Naive B cell (primary cell): ENCODE measurements at places on chromosomes 13 and 19. TPM values are rescaled to one million over a fixed set of nuclear protein-coding genes. Genes with fewer than 3 reads are reported as not detected.

MAP4K1 gene
- polyA plus RNA-seq: 129 TPM

GRIK5 gene
- polyA plus RNA-seq: not detected

KCNN1 gene
- polyA plus RNA-seq: not detected

POLR1D gene
- 106 TPM for polyA plus RNA-seq

COX7A1 gene
- not detected for polyA plus RNA-seq

ZNF729 gene
- not detected for polyA plus RNA-seq

PMIS2 gene
- not detected for polyA plus RNA-seq

GRCh38 chr13:77863144-77863543 lies 55.5 kb downstream of the EDNRB start:
- no peak overlapping the region for H3K4me3 ChIP-seq
- H3K36me3 ChIP-seq: no peaks in the 10 kb centered on the region

GRCh38 chr13:79369226-79369625 lies 36.8 kb downstream of the RBM26 start:
- peak overlapping the region; percentile 49 for H3K27ac ChIP-seq
- DNase-seq: no peak
- no peak overlapping the region for H3K4me3 ChIP-seq
- H3K36me3 ChIP-seq: peaks cover 11% of the 10 kb centered on the region
- H3K4me1 ChIP-seq: no peaks in the 10 kb centered on the region

- H3K36me3 ChIP-seq: no peaks in the 10 kb centered on the region
- H3K4me3 ChIP-seq: no peak overlapping the region
- H3K27ac ChIP-seq: no peak overlapping the region
- peaks cover 17% of the 10 kb centered on the region for H3K27me3 ChIP-seq
Observed at GRCh38 chr13:95652821-95653220, 8.3 kb upstream of the DZIP1 start.

GRCh38 chr13:41019578-41020347 lies 647 bp upstream of the ELF1 start:
- no peak for DNase-seq
- H3K36me3 ChIP-seq: peaks cover 4% of the 10 kb centered on the region
- no peaks in the 10 kb centered on the region for H3K27me3 ChIP-seq
- peak overlapping the region; percentile 30 for H3K4me3 ChIP-seq
- H3K4me1 ChIP-seq: peaks cover 33% of the 10 kb centered on the region

DNA sequence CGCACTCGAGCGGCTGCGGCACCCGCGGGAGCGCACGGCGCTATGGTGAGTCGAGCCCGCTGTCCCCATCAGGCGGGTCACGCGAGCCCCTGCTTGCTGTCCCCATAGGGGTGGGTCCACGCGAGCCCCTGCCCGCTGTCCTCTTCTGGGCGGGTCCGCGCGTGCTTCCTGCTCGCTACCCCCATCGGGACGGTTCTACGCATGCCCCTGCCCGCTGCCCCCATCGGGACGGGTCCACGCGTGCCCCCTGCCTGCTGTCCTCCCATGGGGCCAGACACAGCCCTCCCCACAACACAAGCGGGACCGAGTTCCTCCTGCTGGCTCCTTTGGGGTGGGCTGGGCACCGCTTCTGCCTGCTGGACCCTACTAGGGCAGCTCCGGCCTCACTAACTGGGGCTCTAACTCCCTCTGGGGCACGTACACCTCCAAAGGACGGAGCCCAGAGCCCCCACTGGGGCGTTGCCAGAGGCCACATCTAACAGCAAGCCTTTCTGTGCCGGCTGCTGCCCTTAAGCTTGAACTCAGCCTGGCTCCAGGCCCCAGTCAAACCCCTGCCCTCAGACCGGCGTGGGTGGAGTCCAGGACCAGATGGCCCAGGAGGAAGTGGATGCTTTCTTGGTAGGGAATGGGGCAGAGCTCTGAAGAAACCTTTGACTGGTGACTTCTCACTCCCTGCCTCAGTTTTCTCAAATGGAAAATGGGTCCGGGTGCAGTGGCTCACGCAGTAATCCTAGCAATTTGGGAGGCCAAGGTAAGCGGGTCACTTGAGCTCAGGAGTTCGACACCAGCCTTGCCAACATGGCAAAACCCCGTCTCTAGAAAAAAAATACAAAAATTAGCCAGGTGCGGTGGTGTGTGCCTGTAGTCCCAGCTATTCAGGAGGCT lies 722 bp downstream of the COLGALT1 start:
- peaks cover 15% of the 10 kb centered on the region for H3K4me1 ChIP-seq
- H3K4me3 ChIP-seq: peak overlapping the region; percentile 91
- peaks cover 6% of the 10 kb centered on the region for H3K36me3 ChIP-seq
- no peaks in the 10 kb centered on the region for H3K27me3 ChIP-seq
- H3K27ac ChIP-seq: peak overlapping the region; percentile 83

- H3K4me3 ChIP-seq: no peak overlapping the region
- H3K4me1 ChIP-seq: peaks cover 18% of the 10 kb centered on the region
- no peak for DNase-seq
- no peak overlapping the region for H3K27ac ChIP-seq
- no peaks in the 10 kb centered on the region for H3K27me3 ChIP-seq
Observed at GRCh38 chr13:99758460-99759162, 213.0 kb downstream of the ZIC5 start.

DNA sequence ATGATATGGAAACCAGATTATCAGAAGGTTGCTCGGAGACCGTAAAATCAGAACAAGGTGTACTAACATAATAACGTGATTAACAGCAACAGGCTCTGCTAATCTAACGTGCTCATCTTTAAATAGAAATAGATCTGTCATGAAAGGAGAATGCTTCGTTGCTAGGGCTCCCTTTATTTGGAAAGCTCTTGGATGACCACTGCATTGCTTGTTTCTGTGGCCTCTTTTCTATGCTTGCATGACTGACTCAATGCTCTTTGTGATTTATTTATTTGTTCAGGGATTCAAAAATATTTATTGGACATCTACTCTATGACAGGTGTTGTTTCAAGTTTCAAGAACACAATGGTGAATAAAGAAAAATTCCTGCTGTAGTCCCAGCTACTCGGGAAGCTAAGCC lies 22.3 kb upstream of the ZDHHC20 start:
- no peak overlapping the region for H3K27ac ChIP-seq
- peaks cover 6% of the 10 kb centered on the region for H3K27me3 ChIP-seq
- H3K4me1 ChIP-seq: peaks cover 11% of the 10 kb centered on the region
- no peak for DNase-seq
- no peaks in the 10 kb centered on the region for H3K36me3 ChIP-seq

- no peaks in the 10 kb centered on the region for H3K27me3 ChIP-seq
- no peak overlapping the region for H3K4me3 ChIP-seq
- H3K36me3 ChIP-seq: peaks cover 30% of the 10 kb centered on the region
- DNase-seq: no peak
Observed at GRCh38 chr19:9431475-9431874, 3.9 kb downstream of the ZNF266 start.

- peaks cover 38% of the 10 kb centered on the region for H3K4me1 ChIP-seq
- H3K27ac ChIP-seq: no peak overlapping the region
- no peak for DNase-seq
Observed at GRCh38 chr13:97295283-97296182, 73.4 kb downstream of the MBNL2 start.

DNA sequence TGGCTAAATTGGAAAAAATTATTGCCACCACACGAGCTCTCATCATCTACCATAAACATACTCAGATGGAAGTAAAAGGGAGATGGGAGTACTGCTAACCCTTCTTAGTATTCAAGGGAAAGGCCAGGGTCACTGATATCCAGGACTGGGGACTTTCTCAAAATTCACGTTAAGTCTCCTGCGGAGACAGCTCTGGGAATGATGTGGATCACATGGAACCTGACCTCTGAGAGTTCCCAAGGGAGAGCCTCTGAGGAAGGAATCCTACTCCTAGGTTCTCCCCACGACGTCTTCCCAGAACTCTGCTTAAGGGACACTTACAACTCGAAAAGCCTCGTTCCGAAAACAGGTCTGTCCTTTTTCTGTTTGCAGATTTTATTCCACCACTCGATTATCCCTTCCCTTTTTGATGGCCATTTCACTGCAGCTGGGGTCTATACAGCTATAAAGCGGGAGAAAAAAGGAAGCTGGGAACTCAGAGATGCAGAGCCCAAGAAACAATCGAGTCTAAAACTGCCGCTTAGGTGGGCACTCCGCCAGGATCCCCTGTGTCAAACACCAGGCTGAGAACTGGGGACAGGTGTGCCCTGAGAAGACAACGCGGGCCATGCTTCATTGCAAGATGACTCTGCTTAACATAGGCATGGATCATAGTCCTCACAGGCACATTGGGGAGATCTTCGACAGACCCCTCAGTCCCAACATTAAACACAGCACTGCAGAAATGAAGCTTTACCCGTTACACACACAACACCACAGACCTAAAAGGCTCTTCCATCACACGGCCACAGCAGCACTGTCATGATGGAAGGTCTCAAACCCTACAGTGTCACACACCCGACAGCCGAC lies 823 bp upstream of the ZNF567 start:
- peak overlapping the region; percentile 98 for H3K27ac ChIP-seq
- no peak for DNase-seq
- peak overlapping the region; percentile 98 for H3K4me3 ChIP-seq
- H3K36me3 ChIP-seq: peaks cover 31% of the 10 kb centered on the region
- no peaks in the 10 kb centered on the region for H3K27me3 ChIP-seq

DNA sequence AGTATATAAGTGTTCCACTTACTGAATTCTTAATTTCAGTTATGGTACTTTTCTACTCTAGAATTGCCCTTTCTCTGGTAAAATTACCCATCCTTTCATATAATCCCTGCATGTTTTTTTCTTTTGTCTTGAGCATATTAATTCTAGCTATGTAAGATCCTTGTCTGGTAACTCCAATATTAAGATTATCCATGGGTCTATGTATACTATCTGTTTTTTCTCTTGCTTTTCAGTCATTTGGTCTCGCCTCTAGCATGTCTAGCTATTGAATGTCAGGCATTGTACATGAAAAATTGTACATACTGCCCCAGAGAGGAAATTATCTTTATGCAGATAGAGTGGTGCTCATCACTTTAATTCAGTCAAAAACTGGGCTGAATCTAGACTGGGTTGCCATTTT lies 50.4 kb upstream of the CALM3 start:
- H3K4me1 ChIP-seq: no peaks in the 10 kb centered on the region
- DNase-seq: no peak
- no peak overlapping the region for H3K4me3 ChIP-seq
- H3K27ac ChIP-seq: no peak overlapping the region
- peaks cover 33% of the 10 kb centered on the region for H3K27me3 ChIP-seq

DNA sequence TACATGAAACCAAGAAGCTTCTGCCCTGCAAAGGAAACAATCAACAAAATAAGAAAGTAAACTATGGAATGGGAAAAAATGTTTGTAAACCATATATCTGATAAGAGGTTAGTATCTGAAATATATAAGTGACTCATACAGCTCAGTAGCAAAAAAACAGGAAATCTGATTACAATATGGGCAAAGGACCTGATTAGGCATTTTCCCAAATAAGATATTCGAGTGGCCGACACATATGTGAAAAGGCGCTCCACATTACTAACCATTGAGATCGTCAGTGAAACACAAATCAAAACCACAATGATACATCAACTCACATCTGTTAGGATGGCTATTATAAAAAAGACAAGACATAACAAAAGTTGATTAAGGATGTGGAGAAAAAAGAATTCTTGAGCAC lies 2818.6 kb upstream of the PCDH20 start:
- H3K27me3 ChIP-seq: no peaks in the 10 kb centered on the region
- no peak overlapping the region for H3K4me3 ChIP-seq
- DNase-seq: no peak
- H3K27ac ChIP-seq: no peak overlapping the region
- no peaks in the 10 kb centered on the region for H3K4me1 ChIP-seq

DNA sequence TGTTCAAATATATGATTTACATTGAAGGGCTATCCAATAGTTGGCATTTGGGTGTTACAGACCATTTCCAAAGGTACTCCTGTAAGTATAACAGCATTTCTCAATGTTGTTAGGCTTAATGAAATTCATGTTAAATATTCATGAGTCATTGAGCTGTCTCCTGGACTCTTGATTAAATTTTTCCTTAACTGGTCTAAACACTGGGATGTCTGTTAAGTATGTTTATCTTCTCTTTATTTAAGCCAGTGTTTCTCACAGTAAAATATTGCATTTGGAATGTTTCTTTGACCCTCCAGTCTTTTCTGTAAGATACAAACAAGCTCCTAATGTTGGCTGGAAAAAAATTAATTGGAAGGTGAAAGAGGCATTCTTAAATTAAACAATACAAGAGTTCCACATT lies 402.5 kb upstream of the HTR2A start:
- H3K36me3 ChIP-seq: no peaks in the 10 kb centered on the region
- no peak overlapping the region for H3K4me3 ChIP-seq
- DNase-seq: no peak
- no peaks in the 10 kb centered on the region for H3K4me1 ChIP-seq
- H3K27me3 ChIP-seq: peaks cover 18% of the 10 kb centered on the region

GRCh38 chr13:82847595-82847994 lies 1034.7 kb downstream of the SLITRK1 start:
- H3K27me3 ChIP-seq: no peaks in the 10 kb centered on the region
- no peaks in the 10 kb centered on the region for H3K36me3 ChIP-seq
- no peak for DNase-seq
- no peak overlapping the region for H3K4me3 ChIP-seq

DNA sequence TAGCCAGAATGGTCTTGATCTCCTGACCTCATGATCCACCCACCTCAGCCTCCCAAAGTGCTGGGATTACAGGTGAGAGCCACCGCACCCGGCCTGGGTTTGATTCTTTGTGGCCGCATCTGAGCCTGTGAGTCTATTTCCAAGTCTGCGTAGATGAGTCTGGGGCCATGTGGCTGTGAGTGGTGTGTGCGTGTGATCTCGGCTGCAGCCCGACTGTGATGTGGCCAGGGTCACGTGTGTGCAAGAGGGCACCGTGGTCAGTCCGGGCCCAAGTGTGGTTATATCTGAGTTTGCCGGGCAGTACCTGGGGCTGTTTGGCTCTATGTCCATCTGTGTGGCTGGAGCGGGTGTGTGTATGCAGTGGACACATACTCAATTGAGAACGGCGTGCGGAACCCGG lies 5.4 kb downstream of the MEIS3 start:
- no peak overlapping the region for H3K27ac ChIP-seq
- peaks cover 33% of the 10 kb centered on the region for H3K27me3 ChIP-seq
- H3K4me1 ChIP-seq: peaks cover 12% of the 10 kb centered on the region
- DNase-seq: no peak
- no peaks in the 10 kb centered on the region for H3K36me3 ChIP-seq

DNA sequence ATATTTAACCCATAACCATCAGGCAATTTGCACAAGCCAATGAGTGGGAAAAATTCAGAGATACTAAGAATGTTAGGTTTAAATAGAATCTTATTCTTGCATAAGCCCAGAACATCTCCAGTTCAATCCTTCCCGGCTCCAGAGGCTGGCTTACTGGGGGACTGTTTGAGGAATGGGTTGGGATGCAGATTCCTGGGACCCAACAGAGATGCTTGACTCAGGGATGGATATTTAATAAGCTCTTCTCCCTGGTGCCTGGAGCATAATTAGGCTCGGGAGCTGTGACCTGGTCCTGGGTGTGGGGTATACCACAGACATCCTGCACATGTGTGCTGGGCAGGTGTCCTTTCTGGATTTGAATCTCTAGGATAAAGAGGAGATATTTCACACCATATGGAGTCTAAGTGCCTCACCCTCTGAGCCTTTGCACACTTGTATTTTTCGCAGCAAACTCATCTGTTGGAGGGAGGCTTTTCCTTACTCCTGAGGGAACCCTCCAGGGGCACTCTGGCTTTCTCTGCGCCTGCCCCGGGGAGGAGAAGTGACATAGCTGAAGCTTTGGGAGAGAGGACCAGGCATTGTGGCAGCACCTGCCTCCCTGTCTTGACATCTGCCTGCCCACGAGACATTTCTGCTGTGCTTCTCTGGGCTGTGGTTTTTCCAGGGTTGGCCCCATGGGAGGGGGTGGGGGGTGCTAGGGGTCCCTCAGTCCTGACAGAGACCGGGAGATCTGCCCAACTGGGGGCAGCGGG lies 36.1 kb upstream of the ANKRD10 start:
- H3K27ac ChIP-seq: no peak overlapping the region
- no peak for DNase-seq
- peaks cover 5% of the 10 kb centered on the region for H3K4me1 ChIP-seq
- no peaks in the 10 kb centered on the region for H3K36me3 ChIP-seq
